ENCODE measurements at places on chromosomes 3 and 15.

DNA sequence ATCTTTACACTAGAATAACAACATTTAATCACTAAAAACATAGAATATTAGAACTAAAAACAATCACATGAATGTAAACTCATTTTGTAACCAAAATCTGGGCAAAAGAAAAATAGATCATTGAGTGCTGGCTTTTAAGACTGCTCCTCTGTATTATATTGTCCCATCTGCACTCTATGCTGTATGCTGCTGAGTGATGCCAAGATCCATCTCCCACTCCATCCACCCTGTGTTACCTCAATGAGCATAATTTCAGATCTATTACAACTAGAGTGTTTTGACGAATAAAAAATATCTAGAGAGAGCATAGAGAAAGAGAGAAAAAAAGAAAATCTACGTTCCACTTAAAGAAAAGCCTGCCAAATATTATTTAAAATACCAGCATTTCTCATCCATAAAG lies 1060.4 kb downstream of the ZPLD1 start:
- no peak for DNase-seq

DNA sequence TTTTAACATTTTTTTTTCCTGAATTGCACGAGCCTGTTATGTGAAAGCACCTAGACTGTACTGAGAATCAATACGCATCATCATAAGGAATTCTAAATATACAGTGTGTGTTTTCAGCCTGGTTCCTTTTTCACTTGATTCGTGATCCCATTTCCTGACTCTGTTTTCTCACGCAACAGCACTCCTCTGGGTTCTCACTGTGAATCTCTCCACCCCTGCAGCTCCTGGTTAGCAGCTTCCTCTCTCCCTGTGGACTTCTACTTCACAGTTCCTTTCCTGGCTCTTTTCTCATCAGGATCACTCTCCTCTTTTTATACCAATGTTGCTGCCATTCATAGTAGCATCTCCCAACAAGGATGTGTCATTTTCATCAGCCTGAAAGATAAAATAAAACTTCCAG lies 297.2 kb downstream of the CADM2 start:
- no peak for DNase-seq

DNA sequence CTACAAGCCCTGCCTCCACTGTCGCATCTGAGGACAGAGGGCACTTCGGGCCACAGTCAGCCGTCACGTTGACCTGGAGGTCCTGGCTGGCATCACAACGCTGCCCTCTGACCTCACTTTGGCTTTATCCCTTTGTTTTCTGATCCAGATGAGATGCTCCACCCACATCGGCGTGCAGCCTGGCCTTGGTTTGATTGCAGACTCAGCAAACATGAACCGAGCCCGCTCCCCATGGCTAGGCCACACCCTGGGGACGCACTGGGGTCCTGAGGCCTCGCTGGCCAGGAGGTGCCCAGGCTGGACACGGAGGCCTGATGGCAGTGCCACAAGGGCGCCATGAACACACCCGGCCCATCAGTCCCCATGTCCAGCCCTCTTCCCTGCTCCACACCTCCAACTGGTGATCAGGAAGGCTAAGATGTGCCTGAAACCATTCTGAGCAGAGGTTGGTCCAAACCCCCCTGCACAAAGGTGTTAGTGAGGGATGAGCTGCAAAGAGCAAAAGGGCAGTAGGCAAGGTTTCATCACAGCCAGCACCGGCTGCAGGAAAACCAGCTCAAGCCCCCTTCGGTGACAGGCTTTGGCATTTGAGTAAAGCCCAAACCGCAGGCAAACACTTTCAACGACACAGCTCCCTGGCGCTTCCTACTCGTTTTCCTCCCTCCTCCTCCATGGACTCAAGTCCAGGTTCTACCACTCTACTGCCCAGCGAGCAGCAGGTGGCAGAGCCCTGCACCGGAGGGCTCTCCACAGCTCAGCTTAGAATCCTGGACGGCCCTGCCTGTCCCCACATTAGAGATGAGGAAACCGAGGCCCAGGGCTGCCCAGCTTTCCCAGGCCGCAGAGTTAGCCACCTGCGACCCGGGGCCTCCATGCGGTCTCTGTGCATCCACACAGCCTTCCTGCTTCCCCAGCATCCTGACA lies 165.8 kb downstream of the NUP210 start:
- DNase-seq, result no peak

DNA sequence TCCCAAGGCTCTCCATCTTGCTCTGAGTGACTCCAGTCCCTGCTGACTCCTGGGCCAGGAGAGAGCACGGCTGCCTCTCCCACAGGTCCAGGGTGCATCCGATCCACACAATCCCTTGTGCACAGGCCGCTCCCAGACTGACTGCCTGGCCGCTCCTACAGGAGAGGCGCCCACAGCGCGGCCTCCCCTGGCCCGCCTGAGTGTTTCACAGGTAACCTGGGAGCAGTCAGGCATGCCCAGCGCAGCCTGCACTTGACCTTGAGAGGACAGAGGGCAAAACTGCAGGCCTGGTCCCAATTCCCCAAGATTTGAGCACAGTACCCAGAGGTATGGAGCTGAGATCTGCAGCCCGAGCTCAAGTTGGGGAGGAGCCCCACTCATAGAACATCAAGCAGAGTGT lies 490.2 kb downstream of the CNTN6 start:
- DNase-seq, result no peak

GRCh38 chr3:45191924-45192417 lies 34.1 kb downstream of the TMEM158 start:
- DNase-seq, result no peak

DNA sequence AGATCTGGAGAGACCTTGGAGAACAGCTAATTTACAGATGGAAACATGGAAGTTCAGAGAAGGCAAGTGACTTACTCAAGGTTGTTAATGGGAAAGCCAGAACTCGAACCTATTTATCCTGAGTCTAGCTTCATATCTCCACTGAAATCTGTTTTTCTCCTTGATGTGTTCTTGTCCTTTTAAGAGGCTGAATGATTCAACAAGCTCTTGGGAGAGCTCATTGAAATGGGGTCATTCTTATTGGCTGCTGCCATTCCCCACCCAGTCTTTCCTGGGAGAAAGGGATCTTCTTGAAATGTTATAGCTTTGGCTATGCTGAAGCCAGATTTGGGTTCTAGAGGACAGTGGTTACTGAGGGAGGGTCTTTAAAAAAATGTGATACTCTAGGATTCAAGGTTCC lies 41.0 kb downstream of the RTP1 start:
- DNase-seq, result no peak

- no peak for DNase-seq
Measured at GRCh38 chr3:76859596-76859995, 180.3 kb upstream of the ROBO2 start.

DNA sequence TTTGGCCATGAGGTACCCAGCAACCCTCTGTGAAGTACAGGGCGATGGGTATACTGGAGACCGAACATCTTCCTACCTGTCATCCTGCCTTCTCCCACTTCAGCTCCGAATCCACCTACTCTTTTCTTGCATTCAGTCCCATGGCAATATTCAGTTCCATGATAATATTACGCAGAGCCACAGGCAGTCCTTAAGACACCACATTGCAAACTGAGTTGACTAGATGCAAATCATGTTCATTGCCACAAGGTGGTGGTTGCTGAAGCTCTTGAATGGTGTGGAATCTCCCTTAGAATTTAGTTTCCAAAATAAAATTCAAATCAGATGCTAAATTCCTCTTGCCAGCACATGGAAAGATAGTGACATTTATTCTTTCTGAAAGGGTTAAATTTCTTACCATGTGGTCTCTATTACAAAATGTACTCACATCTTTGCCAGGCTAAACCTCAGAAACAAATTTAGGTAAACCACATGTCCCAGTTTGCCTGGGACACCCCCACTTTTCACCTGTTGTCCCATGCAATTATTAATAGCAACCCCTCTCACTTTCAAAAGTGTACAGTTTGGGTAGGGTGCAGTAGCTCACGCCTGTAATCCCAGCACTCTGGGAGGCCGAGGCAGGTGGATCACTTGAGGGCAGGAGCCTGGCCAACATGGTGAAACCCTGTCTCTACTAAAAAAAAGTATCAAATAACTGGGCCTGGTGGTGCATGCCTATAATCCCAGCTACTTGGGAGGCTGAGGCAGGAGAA lies 1.7 kb upstream of the NME9 start:
- DNase-seq, result no peak

DNA sequence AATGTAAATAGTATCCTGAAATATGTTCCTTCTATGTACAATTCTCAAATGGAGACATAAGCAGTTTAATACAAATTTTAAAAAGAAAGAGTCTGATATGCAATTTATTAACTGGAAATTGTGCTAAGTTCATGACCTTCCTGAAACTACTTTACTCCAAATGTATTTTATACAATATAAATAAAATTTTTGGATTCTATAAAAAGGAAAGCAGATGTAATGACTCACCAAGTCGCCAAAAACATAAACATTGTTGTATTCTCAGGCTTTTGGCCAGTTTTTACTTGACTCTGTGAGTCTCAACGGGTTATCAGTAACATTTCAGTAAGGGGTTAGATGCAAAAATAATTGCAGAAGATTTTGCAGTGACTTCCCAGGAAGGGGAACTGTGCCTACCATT lies 948.2 kb downstream of the EPHA3 start:
- no peak for DNase-seq

- no peak for DNase-seq
Measured at GRCh38 chr3:153925841-153926514, 195.2 kb upstream of the ARHGEF26 start.

DNA sequence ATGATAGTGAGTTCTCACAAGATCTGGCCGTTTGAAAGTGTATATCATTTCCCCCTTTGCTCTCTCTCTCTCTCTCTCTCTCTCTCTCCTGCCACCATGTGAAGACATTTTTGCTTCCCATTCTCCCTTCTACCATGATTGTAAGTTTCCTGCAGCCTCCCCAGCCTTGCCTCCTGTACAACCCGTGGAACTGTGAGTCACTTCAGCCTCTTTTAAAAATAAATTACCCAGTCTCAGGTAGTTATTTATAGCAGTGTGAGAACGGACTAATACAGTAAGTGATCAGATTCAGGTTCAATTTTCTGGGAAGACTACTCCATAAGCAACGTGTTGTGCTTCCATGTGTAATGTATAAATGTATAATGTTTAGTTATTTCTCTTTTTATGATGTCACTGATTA lies 29.2 kb downstream of the CADPS start:
- DNase-seq, result no peak

- DNase-seq, result no peak
Measured at GRCh38 chr3:126685493-126685892, 18.5 kb upstream of the CHCHD6 start.

GRCh38 chr3:157920822-157921700 lies 185.2 kb downstream of the SHOX2 start:
- no peak for DNase-seq

- no peak for DNase-seq
Measured at GRCh38 chr15:28132524-28133275, 33.6 kb upstream of the OCA2 start.

- no peak for DNase-seq
Measured at GRCh38 chr3:190314741-190315140, 7.5 kb downstream of the CLDN1 start.

DNA sequence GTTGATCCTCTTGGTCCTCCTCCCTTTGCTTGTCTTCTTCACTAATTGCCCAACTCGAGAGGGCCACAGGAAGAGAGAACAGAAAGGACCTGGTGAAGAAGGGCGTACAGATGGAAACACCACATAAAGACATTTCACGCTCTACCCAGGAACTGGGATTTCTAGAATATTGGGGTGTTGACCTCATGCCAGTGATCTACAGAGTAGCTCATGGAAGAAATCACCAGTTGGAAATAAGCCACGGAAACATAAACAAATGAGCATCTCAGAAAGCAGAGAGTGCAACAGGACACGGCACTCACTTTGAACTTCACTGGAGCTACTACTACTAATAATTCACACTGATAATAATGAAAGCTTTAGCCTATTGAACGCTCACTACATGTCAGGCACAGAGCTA lies 84.6 kb upstream of the ARHGEF3 start:
- no peak for DNase-seq

DNA sequence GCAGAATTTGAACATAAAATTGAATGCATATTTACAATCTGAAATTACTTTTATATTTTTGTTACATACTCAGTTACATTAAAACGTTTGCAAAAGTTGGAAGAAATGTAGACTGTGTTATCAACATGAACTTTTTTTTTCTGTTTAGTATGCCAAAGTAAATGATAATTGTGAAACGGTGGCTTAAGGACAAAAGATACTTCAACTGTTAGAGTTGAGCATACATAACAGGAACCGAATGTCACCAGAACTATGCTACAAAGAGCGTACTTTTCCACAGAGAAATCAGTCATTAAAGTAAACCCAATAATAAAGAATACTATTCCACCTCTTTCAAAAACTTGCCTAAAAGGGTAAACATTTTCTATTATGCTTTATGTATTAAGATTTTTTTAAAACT lies 14.3 kb upstream of the DHX36 start:
- DNase-seq, result no peak

- no peak for DNase-seq
Measured at GRCh38 chr3:136305879-136306278, 55.7 kb downstream of the PCCB start.

- DNase-seq, result no peak
Measured at GRCh38 chr3:177578488-177578887, 381.2 kb upstream of the TBL1XR1 start.

DNA sequence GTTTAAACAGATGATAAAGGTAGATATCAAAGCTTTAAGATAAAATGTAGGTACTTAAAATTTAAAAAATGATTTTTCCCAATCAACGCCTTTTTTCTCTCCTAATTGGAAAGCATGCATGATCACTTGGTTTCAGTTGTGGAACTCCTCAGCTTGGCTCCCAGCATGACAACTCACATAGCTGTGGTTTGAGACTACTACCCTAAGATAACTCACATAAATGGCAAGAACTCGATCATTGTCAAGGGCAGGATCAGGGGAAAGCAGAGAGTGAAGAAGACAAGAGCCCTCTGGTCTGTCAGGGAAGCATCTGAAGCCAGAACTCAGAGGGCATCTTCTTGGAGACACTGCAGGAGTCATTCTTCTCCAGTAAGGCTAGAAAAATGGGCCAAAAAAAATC lies 516.7 kb downstream of the NTRK3 start:
- no peak for DNase-seq

- no peak for DNase-seq
Measured at GRCh38 chr3:140499114-140499757, 178.6 kb upstream of the TRIM42 start.

DNA sequence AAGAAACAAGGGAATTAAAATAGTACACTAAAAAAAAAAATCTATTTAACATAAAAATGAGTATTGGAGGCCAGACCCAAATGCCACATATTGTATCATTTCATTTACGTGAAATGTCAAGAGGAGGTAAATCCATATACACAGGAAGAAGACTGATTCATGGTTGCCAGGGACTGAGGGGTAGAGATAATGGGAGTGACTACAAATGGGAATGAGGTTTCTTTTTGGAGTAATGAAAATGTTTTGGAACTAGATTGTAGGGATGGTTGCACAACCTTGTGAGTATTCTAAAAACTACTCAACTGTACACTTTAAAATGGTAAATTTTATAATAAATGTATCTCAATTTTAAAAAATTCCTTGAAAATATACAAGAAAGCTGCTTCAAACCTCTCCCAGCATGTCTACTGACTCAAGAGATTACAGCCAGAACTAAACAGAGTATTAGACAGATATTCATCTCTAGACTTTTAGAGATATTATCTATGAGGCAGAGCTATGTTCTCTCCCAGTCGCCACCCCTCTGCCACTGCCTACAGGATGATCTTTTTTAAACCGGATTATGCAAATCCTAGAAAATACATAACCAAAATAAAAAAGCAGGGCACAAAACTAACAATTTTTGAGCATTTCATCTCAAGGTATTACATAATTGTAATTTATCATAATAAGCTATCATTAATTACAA lies 6.2 kb downstream of the HLTF start:
- DNase-seq, result no peak
